ENCODE measurements at places on chromosomes 3 and 15. TPM values are rescaled to one million over a fixed set of nuclear protein-coding genes. Genes with fewer than 3 reads are reported as not detected.

CADPS gene
- not detected for total RNA-seq

TM2D3 gene
- total RNA-seq: 48.1 TPM

DNA sequence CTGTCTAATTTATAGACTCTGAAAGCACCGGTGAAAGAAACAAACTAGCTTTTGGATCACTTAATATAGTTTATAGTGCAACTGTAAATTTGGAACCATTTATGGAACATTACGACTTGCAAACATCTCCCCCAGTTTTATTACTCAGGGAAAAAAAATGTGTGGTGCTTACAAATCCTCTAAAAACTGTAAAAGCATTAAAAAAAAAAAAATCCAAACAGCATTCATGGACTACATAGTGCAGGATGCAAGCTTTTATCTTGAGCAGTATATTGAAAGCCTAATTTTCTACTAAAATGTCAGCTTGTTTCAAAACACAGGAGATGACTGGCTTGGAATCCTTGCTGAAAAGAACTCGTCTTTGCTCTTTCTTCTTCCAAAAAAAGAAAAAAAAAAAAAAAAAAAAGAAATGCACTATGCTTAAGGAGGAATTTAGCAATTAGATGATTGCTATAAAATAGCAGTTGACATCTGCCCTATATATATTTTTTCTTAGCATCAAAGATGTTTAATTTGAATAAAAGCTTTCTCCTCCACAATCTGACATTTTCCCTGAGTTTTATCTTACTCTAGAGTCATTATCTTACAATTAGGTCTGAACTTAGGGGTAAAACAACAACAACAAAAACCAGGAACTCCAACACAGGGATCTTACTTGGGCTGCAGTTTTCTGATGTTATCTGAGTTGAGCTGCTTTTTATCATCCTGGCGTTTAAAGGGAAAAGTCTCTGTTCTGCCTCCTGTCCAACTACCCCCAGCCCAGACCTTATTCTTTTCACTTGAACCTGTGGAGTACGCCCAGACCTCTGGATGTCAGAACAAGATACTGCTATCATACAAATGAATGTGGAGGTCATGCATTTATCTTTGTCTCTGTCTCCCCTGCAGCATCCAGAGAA lies 62.6 kb upstream of the PDZRN3 start:
- no peak for DNase-seq

C3orf49 gene
- total RNA-seq: not detected

DNA sequence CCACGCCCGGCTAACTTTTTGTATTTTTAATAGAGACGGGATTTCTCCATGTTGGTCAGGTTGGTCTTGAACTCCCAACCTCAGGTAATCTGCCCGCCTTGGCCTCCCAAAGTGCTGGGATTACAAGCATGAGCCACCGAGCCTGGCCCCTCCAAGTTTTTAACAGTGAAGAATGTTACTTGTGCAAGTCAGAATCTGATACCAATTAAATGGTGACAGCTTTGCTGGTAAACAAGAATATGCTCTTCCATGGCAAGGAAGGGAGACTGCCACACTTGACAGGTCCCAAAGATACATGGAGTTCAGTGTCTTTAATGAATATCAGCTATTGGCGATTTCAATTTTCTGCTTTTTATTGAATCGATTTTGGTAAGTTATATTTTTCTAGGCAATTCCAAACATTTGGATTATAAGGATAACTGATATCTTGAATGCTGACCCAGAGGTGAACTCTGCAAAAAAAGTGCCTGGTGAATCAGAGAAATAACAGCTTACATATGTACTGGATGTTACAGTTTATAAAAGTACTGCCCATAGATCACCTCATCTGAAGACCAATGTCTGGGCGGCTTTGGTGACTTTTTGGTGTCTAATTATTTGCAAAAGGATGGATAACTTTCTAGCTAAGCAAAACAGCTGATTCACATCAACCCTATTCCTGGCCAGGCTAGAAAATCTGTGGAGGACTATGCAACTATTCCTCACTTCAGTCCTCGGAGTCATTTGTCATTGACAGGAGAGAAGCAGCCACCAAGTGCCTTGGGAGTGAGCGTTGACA lies 1.2 kb downstream of the PARP16 start:
- no peak for DNase-seq

CD80 gene
- total RNA-seq: 3.4 TPM

PPP1R14D gene
- not detected for total RNA-seq

DNA sequence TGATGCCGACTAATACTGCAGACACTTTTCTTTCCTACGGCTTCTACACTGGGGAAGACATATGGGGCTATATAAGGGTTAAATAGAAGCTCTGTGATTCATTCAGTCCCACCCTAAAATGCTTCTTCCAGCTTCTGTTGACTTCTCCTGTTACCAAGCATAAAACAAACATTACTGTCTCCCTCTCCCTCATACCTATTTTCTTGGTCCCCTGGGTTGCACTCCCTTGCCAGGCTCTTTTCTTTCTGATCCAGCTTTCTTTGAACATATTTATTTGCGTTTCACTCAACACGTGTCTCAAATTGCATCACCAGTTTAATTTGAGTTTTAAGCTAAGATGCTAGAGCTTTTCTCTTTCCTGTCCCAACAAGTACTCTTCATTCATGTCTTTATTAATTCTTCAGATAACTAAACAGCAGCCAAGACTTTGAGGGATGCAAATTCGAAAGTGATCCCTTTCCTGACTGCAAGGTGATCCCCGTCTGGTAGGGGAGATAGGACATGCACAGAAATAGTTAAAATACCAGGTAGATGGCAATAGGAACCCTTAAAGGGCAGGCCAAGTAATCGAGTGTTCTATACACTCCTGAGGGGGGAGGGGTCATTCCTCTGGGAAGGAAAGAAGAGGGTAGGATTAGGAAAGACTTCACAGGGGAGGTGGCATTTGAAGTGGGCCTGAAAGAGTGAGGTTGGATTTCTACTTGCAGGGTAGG lies 198.6 kb upstream of the BCL6 start:
- no peak for DNase-seq

DNA sequence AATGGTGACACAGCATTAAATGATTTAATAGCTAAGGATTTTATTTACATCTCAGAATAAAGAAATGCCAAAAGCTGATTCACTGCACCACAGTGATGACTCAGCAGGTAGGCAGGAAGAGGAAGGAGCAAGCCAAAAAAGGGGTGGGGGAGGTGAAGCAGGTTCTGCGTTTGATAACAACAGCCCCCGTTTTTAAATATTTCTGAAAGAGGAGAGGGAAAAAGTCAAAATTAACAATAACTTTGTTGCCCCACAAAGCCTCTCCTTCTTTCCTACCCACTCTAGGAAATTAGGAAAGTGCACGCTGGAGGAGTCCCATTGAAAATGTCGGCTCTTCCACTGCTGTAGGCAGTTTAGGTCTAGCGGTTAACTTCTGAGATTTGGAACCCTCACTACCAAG lies 9.9 kb upstream of the CCDC54 start:
- peak; percentile 26 for DNase-seq

GRCh38 chr3:195905970-195906864 lies 2.1 kb downstream of the TNK2 start:
- peak; percentile 21 for DNase-seq

IL12A gene
- not detected for total RNA-seq

GRCh38 chr15:67824976-67825880 lies at the start of gene SKOR1:
Gene SKOR1 (plus strand): TSS chr15:67825509. CDS start chr15:67825603, 94 bp downstream.
- DNase-seq: no peak

GRCh38 chr3:12681089-12681942 lies 17.4 kb upstream of the RAF1 start:
- no peak for DNase-seq

DNA sequence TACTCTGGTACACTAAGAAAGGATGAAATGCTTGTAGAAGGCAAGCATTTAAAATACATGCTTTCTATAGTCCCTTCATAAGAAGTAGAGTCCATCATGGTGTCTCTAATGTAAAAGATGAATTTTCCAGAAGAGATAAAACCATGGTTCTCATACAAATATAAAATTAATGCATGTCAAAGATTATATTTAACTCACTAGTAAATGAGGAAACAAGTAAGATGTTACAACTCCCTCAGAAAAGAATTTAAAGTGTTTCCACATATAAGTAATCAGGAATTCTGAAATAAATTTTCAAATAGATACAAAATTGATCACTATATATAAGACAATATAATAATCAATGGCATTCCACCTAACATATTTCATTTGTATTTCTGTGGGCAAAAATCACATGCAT lies 570.3 kb upstream of the CCDC54 start:
- DNase-seq: no peak

DGKG gene
- total RNA-seq: 0.12 TPM

DNA sequence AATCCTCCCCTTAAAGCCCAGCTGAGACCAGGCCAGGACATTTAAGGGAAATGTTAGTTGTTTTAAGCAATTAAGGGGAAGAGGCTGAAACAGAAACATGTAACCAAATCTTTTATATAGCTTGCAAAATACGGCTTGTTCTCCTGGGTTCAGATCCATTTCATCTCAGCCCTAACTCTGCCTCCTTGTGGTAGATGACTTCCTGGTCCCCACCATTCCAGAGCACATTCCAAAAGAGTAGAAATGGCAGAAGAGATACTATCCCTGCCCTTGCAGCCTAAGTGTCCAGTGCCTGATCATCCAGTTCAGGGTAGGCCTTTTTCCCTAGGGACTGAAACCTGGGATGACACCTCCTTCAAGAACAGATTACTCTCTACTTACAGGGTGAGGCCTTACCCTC lies 266.2 kb upstream of the VEPH1 start:
- no peak for DNase-seq

All from activated CD4-positive, alpha-beta memory T cell treated with anti-CD3 and anti-CD28 coated beads for 36 hours (primary cell).